Fibroblast of skin of right quadriceps (primary cell): ENCODE measurements at places on chromosomes 16 and 17.

DNA sequence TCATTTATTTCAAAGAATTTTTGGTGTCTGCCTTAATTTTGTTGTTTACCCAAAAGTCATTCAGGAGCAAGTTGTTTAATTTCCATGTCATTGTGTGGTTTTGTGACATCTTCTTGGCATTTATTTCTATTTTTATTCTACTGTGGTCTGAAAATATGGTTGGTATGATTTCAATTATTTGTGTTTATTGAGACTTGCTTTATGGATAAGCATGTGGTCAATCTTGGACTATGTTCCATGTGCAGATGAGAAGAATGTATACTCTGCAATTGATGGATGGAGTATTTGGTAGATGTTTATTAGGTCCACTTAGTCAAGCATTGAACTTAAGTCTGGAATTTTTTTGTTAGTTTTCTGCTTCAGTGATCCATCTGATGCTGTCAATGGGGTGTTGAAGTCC, 383.0 kb downstream of the PMP22 start:
- peak; percentile 51 for DNase-seq

GRCh38 chr17:38540514-38541045, 65.2 kb downstream of the SRCIN1 start:
- DNase-seq: no peak

- DNase-seq: no peak
These were observed 16.6 kb downstream of the CRLF3 start for GRCh38 chr17:30807896-30808295.

DNA sequence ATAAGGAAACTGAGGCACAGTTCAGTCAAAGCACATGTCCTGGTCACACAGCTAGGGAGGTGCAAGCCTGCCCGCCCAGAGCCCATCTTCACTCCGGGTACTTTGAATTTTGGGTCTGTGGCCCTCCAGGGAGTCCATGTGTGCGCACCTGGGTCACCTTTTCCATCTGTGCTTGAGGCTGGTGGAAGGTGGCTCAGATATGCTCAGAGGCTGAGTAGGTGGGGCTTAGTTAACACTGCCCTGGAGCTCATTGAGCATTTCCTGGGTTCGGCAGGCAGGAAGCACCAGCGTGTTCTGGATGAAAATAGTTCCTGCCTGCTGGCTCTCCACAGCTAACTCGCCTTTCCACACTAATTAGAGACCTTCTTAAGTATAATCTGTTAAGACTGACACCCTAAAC, 19.2 kb downstream of the FAM234A start:
- DNase-seq: no peak

DNA sequence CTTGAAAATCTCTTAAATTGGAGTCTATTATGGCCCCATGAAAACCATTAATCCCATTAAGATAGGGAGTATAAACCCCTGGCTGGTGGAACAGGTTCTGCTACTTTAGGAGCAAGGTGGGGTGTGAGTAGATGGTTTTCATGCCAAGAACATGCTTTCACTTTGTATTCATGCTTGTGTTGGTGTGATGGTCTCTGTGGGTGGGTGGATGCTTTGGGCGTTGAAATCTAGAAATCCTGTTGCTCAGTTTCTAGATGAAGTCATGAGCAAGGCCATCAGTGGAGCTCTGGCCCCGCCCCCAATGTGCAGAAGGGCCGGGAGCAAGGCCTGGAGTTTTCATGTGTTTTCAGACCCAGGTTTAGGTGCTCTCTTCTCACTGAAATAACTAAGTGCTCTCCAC, 20.1 kb downstream of the PLD6 start:
- peak; percentile 15 for DNase-seq

DNA sequence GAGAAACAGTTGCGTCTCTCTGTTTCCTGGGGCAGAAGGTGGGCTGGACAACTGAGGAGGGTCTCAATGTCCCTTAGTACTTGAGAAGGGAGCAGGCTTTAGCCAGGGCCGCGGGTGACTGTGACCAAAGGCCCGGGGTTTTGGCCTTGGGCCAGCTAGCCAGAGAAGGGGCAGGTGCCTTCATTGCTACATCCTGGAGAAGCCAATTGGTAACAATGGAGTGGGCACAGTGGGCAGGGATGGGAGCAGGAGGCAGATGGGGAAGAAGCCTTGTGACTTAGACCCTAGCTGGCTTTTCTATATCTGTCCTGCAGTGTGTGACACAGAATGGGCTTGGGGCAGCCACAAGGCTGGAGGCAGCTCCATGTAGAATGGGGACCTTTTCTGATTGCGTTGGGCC, 46.0 kb downstream of the CLEC16A start:
- no peak for DNase-seq
